ENCODE measurements at places on chromosomes 16 and 17. TPM values are rescaled to one million over a fixed set of nuclear protein-coding genes. Genes with fewer than 3 reads are reported as not detected.

- H3K36me3 ChIP-seq, result no peaks in the 10 kb centered on the region
- no peak overlapping the region for H3K27ac ChIP-seq
- peaks cover 17% of the 10 kb centered on the region for H3K27me3 ChIP-seq
- DNase-seq, result no peak
- no peak overlapping the region for H3K4me3 ChIP-seq
Measured at GRCh38 chr17:28959471-28959871, 8.2 kb upstream of the PHF12 start.

Gene TNFRSF17
- total RNA-seq, result not detected

- no peaks in the 10 kb centered on the region for H3K27me3 ChIP-seq
- H3K36me3 ChIP-seq, result no peaks in the 10 kb centered on the region
- no peak overlapping the region for H3K4me3 ChIP-seq
- no peak overlapping the region for H3K27ac ChIP-seq
Measured at GRCh38 chr17:76700270-76700616, 10.5 kb downstream of the MXRA7 start.

DNA sequence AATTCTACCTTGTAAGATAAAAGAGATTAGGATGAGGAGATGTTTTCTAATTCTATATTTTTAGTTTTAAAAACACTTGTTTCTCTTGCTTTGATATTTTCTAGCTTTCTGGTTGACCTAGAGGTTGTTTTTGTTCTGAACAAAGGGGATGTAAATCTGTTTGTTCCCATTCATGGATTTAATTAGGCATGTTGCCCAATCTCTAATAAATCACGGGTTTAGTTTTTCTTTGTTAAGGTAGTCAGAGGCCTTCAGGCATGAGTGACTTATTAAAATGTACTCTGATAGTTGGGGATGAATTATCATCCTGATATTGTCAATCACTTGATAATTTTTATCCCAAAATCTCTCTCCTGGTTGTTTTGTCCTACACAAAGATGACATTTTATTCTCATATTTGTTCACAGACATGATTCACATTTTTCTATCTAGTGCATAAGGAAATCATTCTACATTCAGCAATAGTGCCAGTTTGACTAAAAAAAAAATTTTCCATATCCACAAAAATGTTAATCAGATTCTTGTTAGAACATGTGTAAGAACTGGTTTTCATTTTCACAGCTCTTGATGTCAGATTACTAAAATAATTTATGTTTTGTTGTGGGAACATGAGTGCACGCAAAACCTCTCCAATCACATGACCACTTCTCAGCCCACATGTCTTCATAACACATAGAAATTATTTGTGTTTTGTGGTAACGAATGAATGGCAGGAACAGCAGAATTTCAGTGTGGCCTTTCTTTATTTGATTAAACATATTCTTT lies 95.7 kb upstream of the AKTIP start:
- H3K4me3 ChIP-seq, result no peak overlapping the region
- H3K27me3 ChIP-seq, result no peaks in the 10 kb centered on the region
- DNase-seq, result no peak

Gene GALR2
- 3.5 TPM for total RNA-seq

DNA sequence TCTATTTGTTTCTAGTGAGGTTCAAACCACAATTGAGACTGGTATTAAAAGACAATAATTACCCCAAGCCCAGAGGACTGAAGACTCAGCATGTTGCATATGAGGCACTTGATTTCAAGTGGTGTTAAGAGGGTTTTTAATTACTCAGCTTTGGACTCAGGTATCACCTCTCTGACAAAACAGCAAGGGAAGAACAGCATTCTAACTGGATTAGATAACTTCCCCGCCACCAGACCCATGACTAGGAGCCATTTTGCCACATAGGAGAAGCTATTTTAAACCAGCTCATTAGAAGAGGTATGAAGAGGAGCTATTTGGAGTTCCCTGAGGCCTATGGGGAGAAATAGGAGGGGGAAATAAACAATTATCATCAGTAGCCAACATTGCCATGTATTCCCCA lies 226.1 kb upstream of the TOX3 start:
- no peak overlapping the region for H3K4me3 ChIP-seq
- no peak for DNase-seq
- H3K4me1 ChIP-seq, result no peaks in the 10 kb centered on the region
- H3K27ac ChIP-seq, result no peak overlapping the region

GRCh38 chr16:27429330-27429871 lies 27.4 kb downstream of the IL21R start:
- peak overlapping the region; percentile 65 for H3K27ac ChIP-seq
- peaks cover 60% of the 10 kb centered on the region for H3K4me1 ChIP-seq
- peaks cover 73% of the 10 kb centered on the region for H3K36me3 ChIP-seq
- no peak overlapping the region for H3K4me3 ChIP-seq
- H3K27me3 ChIP-seq, result no peaks in the 10 kb centered on the region

Gene ALDH3A1
- total RNA-seq, result not detected

DNA sequence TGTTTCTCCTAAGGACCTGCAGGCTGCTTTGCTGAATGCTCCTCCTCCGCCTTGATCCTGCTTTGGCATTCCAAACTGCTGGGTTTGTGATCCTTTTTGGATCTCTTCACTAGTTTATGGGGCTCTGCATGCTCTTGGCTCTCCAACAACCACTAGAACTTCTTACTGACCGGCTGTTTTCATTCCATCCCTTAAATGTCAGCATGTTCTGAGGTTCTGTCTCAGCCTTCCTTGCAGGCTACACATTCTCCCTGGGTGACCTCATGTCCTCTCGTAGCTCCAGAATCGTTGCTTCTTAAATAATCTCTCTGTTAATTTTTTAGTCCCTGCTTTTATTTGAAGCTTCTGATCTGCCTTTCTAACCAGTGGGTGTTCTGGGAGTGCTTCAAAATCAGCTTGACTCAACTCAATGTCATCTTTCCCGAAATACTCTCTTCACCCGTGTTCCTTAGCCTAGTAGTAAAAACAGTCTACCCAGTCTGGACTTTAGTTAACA lies 119.0 kb upstream of the HS3ST2 start:
- H3K4me1 ChIP-seq, result no peaks in the 10 kb centered on the region
- H3K27me3 ChIP-seq, result peaks cover 3% of the 10 kb centered on the region
- no peak overlapping the region for H3K4me3 ChIP-seq

DNA sequence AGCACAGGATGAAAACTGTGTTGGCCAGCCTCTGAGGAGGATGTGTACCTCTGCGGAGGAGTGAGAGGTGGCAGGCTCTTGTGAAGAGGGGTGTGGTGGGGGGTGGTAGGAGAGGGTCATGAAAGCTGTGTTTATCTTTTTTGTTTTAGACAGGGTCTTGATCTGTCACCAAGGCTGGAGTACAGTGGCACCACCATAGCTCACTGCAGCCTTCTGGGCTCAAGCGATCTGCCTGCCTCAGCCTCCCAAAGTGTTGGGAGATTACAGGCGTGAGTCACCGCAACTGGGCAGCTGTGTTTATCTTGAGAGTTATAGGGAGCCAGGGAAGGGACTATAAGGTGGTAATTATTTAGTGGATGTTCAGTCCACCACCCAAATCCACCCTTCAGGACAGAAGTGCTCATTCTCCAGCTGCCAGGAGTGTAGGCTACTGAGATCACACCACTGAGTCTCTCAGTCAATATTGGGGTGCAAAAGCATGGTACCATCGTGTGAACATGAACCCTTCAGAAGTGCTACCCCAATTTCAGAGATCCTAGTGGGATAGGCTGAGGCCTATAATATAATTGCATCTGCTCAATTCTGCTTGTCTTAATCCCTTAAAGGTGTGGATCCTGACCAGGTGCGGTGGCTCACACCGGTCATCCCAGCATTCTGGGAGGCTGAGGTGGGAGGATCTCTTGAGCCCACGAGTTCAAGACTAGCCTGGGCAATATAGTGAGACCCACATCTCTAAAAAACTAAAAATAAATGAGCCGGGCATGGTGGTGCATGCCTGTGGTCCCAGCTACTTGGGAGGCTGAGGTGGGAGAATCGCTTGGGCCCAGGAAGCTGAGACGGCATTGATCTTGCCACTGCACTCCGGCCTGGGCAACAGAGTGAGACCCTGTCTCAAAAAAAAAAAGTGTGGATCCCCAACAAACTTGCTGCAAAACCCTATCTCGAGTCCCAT lies 788 bp upstream of the EXOC3L1 start:
- peak overlapping the region; percentile 91 for H3K4me3 ChIP-seq
- no peak overlapping the region for H3K27ac ChIP-seq
- H3K27me3 ChIP-seq, result no peaks in the 10 kb centered on the region
- H3K36me3 ChIP-seq, result peaks cover 13% of the 10 kb centered on the region

Gene STX4
- 46.7 TPM for total RNA-seq

Gene ABCC12
- total RNA-seq, result not detected

DNA sequence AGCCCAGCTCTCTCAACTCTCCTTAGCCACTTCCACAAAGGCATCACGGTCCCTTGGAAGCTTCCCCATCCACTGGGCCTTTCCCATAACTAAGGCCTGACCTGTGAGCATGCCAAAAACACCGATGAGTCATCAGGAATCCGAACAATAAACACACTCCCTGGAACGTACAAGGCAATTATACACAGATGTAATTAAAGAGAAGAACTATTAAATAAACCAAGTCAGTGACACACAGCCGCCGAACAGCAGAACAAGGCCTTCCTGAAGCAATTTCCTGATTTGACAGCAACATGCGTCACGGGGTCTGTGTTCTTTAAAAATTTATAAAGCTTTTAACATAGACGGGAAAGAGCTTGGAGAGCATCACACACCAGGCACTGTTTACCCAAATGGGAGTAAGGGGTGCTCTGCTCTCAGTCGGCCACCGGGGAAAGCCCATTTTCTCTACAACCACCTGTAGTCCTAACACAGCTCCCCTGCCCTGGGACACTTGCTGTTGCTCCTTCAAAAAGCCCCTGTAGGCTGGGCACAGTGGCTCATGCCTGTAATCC lies 29.4 kb downstream of the COG7 start:
- no peak overlapping the region for H3K27ac ChIP-seq
- DNase-seq, result no peak
- peaks cover 12% of the 10 kb centered on the region for H3K36me3 ChIP-seq

GRCh38 chr16:66150698-66151482 lies 215.6 kb upstream of the CDH5 start:
- no peak overlapping the region for H3K27ac ChIP-seq
- no peak overlapping the region for H3K4me3 ChIP-seq
- peaks cover 3% of the 10 kb centered on the region for H3K27me3 ChIP-seq
- no peaks in the 10 kb centered on the region for H3K4me1 ChIP-seq

DNA sequence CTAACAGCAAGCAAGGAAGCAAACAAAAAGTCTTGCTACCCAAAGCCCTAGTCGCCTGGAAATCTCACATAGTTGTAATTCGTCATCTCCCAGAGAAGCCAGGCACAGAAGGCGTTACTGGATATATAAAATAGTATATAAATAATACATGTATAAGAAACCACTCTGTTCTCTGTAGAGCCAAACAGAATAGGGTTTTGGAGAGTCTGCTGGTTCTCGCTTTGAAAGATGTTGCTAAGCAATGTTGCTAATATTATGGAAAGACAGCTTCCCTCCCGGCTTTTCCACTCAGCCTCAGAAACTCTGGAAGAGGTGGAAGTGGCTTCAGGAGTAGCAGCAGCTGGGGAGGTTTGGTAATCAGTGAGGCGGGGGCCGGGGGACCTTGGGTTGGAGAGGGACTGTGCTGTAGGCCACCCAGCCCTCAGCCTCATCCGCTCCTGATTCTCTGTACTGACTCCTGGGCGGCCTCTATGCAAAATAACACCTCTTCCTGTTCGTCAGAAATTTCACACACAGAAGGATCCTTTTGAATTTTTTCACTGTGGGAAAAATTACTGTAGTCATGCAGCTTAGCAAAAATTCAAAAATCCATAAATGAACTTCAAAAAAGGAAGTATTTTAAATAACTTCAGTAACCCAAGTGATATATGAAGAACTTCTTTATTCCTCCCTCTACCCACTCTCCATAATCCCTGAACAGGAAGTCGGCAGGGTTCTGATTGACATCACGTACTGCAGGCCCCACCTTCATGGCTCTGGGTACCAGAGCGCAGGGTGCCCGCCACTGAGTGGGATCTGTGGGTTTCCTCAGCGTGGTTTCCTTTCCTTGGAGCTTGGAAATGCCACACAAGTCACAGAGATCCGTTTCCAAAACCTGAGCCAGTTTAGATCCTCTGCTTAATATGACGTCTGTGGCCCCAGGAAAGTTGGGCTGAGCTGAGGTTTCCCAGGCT lies 51.4 kb downstream of the RAP1GAP2 start:
- peaks cover 4% of the 10 kb centered on the region for H3K27me3 ChIP-seq
- H3K27ac ChIP-seq, result no peak overlapping the region
- H3K4me3 ChIP-seq, result no peak overlapping the region
- H3K4me1 ChIP-seq, result peaks cover 14% of the 10 kb centered on the region

Gene PMFBP1
- total RNA-seq, result 0.29 TPM

- no peaks in the 10 kb centered on the region for H3K4me1 ChIP-seq
- no peak overlapping the region for H3K4me3 ChIP-seq
- no peaks in the 10 kb centered on the region for H3K36me3 ChIP-seq
- H3K27ac ChIP-seq, result no peak overlapping the region
- no peaks in the 10 kb centered on the region for H3K27me3 ChIP-seq
Measured at GRCh38 chr16:52035436-52035835, 511.5 kb downstream of the TOX3 start.

DNA sequence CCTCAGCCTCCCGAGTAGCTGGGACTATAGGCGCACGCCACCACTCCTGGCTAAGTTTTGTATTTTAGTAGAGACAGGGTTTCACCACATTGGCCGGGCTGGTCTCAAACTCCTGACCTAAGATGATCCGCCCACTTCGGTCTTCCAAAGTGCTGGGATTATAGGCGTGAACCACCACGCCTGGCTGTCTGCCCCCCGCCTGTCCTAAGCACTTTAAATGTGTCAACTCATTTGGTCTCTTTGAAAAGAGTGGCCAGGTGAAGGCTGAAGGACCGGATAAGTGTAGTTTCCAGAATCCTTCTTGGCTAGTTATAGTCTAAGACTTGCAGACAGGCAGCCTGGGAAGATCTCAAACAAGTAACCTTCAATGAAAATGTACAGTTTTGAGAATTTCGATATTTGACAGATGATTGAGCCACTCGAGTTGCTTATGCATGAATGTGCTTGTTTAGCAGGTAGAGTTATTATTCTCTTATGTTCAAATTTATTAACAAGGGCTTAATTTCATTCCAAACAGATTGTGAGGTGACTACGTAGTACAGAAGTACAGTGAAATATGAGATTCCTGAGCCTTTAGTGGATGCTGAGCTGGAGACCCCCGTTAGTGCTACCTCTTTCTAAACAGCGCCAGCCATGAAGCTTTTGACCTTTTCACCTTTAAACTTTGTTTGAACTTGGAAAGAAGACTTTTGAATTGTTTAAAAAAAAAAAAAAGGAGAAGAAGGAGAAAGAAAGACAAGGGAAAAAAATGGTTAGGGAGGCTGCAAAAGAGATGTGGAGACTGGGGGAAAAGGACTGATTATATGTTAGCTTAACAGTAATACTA lies 164.4 kb upstream of the TBX2 start:
- no peak overlapping the region for H3K4me3 ChIP-seq
- no peaks in the 10 kb centered on the region for H3K27me3 ChIP-seq
- H3K27ac ChIP-seq, result no peak overlapping the region
- peaks cover 21% of the 10 kb centered on the region for H3K4me1 ChIP-seq
- peaks cover 2% of the 10 kb centered on the region for H3K36me3 ChIP-seq

Gene HOXB3
- total RNA-seq, result 2.6 TPM

DNA sequence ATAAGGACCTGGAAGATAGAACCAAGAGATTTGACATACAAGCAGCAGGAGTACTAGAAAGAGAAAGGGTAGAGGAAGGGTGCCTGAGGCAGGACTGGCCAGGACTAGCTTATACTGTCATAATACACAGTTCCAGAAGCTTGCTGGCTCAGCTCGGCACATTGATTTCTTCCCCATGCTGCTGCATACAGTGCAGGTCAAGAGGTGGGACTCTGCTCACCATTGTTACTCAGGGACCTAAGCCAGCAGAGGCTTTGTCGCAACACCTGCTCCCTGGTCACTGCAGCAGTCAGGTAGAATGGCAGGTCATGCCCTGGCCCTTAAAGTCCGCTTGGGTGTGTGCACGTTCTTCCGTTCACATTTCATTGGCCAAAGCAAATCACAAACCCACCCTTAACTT lies 32.8 kb downstream of the LDHD start:
- no peak overlapping the region for H3K4me3 ChIP-seq
- peaks cover 5% of the 10 kb centered on the region for H3K36me3 ChIP-seq
- H3K27ac ChIP-seq, result no peak overlapping the region
- H3K4me1 ChIP-seq, result peaks cover 5% of the 10 kb centered on the region
- H3K27me3 ChIP-seq, result no peaks in the 10 kb centered on the region

Gene TMEM88
- 2.4 TPM for total RNA-seq
